ENCODE measurements at places on chromosomes 3 and 15.
A peak's percentile ranks its signal among the peaks of the same experiment; 100 is the strongest.

DNA sequence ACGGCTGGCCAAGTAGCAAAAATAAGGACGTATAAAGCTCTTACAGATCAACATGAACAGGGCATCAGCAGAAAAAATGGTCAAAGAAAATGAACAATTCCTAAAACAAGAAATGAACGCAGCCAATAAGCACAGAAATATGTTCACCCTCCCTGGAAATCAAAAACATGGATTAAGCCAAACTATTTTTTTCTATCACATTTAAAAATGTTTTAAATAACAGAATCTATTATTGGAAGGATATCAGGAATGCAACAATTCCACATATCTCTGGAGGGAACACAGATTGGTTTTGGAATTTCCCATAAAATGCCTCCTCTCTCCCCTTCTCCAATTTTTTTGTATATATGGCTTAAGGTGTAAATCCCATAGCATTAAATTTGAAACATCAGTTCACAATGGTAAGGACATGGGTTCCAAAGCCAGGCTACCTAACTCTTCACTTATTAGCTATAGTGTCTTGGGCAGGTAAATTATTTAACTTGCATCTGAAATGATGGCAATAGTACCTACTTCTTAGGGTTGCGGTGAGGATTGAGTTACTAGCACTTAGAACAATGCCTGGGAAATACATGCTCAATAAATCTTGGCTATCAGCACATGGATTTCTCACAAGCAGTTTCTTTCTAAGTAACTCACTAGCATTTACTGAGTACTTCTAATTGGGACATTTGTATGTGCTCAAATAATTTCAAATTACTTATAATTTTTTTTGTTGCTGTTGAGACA, 10.1 kb downstream of the UACA start:
- DNase-seq: no peak

DNA sequence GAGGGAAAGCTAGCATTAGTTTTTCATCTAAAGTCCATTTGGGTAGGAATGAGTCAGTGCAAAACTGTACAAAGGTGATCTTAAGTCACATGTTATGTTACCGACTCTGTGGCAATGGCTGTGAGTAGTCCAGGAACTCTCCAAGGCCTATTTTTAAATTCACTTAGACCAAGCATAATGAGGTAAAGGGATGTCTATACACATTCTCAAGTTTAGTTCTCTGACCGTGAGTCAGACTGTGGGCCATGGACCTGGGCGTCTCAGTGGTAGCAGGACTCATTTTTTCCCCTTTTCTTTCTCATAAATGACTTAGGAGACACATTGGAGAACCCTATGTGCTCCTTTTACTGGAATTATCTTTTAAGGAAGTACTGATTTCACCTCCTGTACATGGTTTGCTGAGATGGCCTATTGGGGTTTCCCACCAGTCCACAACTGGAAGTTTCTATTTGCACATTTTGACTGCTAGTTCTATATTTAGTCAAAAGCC, 488.7 kb upstream of the TPRG1 start:
- DNase-seq: no peak

GRCh38 chr3:49470714-49471420, 800 bp downstream of the DAG1 start:
- no peak for DNase-seq

- no peak for DNase-seq
Measured at GRCh38 chr3:132405609-132406299, 11.5 kb upstream of the DNAJC13 start.

DNA sequence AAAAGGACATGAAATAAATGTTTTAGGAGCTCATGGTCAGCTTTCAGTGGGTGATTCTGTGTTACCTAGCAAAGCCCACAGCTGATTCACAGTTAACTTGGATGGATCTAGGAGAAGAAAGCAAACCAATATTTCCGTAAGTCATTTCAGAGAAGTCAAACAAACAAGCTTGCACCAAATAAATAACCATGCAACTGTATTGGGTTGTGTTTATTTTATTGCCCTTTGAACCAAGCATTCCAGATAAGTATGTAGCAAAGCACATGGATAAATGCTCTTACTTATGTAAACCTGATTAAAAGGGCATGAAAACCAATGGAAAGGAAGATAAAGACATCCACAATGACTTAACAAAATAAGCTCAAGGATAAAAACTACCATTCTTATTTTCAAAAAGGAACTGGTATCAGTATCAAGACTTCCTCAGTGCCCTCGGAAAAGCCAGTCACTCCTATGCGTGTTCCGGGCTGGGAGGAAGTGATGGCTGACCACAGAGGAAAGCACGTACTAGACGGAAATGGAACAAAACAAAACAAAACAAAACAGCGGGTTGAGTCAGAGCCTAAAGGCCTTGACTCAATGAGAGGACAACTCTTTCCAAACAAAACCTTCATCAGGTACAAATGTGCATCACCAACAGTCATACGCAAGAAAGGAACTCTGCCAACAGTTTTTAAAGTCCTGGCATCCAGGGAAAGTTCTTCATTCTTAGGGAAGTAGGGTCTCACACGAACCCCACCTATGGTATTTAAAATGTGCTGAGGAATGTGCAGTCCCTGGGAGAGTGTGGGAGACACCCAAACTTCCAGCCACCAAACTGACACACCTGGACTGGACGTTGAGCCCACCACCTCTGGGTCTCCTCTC, 103.3 kb downstream of the SNRK start:
- DNase-seq: peak; percentile 48

DNA sequence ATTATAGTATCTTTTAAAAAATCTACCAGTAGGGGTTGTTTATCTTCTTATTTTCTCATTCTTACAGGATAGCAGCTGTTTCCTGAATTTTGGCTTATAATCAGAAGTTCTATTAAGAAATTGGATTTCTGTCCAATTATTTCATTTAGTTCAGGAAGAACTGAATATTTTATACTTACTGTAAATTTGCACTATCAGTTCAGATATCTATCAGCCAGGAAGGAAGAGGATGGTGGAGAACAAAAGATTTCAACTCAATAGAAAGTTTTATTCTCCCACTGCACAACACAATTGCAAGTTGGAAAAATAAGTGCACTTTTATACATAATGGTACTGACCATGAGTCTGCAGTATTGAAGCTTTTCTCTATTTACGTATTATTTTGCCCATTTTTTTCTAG, 400.9 kb downstream of the PLOD2 start:
- DNase-seq: no peak
